Substantia nigra (tissue), 51 donors: ENCODE measurements at places on chromosomes 3 and 15.

DNA sequence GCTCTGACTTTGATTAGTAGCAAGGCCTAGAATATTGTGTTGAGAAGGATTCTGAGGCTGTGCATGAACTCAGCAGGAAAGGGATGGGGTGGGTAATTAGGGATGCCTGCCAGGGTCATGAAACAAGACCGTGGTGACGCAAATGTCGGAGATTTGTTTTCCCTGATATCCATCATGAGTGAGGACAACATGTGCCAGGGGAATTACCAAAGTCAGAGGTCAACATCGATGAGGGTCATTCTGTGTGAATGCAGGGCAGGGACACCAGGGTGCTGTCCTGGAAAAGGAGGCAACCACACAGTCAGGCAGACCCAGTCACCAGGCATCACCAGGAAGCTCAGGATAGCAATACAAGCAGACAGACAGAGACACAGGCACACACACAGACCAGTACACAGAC, 52.2 kb downstream of the SLCO2A1 start:
- DNase-seq, result no peak

- no peak for DNase-seq
Measured at GRCh38 chr15:63634154-63634553, 37.0 kb downstream of the FBXL22 start.

- no peak for DNase-seq
Measured at GRCh38 chr15:47890397-47891150, 173.3 kb downstream of the SEMA6D start.

DNA sequence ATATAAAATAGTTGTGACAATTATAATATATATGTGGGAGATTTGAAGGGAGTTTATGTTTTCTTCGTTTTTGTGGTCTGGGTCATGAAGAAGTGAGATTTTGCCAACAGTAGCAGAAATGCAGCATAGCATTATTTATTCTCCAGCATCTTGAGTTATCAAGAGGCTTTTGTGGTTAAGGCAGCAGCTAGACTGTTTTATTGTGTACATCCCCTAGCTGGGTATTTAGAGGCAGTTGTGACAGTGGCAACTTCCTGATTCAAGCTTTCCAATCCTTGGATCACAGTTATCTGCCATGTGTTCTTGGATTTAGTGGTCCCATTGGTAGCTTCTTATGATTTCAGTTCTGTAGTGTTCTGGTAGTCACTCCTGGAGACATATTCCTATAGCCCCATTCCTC, 29.0 kb downstream of the ARIH1 start:
- no peak for DNase-seq

- no peak for DNase-seq
Measured at GRCh38 chr3:141739731-141740130, 1.6 kb downstream of the RNF7 start.

- DNase-seq, result no peak
Measured at GRCh38 chr15:51004103-51004551, 90.6 kb downstream of the TNFAIP8L3 start.

- no peak for DNase-seq
Measured at GRCh38 chr15:71761649-71762048, 48.7 kb upstream of the NR2E3 start.

DNA sequence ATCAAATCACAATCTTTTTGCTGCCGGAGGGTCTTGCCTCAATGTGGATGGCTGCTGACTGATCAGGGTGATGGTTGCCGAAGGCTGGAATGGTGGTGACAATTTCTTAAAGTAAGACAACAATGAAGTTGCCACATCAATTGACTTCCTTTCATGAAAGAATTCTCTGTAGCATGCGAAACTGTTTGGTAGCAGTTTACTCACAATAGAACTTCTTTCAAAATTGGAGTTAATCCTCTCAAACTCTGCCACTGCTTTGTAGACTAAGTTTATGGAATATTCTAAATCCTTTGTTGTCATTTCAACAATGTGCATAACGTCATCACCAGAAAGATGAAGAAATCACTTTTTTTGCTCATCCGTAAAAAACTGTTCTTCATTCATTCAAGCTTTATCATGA, 65.8 kb downstream of the B3GNT5 start:
- DNase-seq, result no peak

DNA sequence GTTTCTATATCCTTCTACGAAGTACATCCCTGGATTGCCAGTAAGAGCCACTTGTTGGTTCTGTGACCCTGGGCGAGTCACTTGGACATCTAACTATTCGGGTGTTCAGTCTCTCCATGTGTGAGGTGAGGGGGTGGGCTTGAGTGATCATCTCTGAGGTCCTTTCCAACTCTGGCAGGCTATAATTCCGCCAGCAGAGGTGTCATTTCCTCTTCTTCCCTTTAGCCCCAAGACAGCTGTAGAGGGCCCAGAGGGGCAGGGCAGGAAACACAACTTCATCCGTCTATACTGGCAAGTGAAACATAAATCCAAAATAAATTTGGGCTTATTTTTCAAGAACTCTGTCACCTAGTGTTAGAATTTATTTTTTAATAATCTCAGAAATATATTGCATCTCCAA, 38.1 kb downstream of the C2CD4A start:
- no peak for DNase-seq

DNA sequence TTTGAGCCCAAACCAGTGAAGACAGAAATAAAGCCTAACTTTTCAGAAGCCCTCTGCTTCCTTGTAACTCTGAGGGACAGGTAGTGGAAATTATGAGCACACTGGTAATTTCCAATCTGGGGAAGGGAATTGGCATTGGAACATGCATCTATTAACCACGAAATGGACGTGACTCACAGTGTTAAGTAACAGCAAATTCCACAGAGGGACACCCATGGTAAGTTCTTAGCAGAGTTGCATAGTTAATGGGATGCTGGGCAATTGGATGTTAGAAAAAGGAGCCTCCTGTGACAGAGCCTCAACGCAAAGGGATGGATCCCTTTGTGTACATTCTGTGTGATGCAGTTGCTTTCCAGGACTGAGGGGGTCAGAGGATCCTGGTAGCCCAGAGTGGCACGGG, 168.6 kb downstream of the SEMA6D start:
- no peak for DNase-seq

DNA sequence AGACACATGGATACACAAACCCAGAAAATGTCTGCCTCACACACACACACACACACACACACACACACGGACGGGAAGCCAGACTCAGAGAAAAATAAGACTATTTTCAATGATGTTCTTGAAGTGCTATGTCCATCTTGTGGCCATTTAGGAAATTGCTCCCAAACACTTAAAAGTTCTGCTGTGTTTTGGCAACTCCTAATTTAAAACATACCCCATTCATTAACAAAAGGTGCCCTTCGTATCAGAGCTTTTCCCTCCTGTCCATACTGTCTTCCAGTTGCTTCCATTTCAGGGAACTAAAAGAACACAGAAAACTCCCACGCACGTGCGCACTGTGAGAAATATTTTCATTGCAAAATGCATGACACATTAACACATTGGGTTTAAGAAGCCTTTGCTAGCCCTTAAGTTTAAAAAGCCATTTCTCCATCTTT, 44.6 kb downstream of the SLC12A1 start:
- no peak for DNase-seq

DNA sequence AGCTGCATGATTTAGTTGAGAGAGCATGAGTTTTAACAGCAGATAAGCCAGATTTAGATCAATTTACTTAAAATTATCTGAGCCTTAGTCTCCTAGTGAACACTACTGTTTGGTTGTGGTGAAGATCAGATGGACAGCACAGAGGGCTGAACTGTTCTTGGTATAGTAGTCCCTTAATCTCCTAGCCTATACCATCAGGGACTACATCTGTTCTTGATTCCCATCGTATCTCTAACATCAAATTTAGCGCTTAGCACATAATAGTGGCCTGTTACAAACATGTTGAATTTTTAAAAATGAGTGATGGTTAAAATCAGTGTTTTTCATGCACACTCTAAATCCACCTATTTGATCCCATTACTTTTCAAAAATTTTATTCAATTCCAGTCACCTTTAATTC, 507.7 kb downstream of the GRM7 start:
- no peak for DNase-seq

GRCh38 chr3:162507397-162507796, 1010.8 kb downstream of the OTOL1 start:
- no peak for DNase-seq

DNA sequence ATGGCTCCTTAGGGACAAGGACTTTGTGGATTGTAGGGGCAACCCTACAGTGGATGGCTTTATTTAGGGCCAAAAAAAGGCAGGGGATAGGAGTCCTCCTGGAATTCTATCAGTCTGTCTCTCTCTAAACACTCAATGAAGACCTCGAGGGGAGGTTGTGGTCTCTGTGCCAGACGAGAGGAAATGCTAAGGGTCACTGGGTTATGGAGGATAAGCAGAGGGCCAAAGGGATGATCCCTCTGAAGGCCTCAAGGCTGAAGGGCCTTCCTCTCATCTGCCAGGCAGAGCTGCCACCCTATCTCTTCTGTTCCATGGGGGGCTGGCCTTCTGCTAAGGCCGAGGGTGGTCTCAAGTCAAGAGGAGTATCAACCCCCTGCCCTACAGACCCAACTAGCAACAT, 27.0 kb downstream of the PLXNB1 start:
- DNase-seq, result no peak

- no peak for DNase-seq
Measured at GRCh38 chr3:33980252-33980651, 181.8 kb downstream of the PDCD6IP start.

- no peak for DNase-seq
Measured at GRCh38 chr3:55661141-55661540, 174.0 kb upstream of the WNT5A start.

GRCh38 chr3:179299999-179300613, 22.7 kb upstream of the ZNF639 start:
- DNase-seq, result no peak

DNA sequence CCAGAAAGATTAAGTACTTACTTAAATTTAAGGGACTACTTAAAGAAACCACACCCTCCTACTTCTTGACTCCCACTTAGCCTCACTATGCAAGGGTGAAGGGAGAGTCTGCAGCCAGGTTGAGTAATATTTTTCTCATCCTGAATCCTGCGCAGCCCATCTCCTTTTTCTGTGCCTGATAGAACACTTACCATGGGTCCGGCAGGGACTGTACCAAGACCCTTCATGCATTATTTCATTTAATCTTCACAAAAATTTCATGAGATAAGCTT, 562.6 kb upstream of the CFAP20DC start:
- no peak for DNase-seq

DNA sequence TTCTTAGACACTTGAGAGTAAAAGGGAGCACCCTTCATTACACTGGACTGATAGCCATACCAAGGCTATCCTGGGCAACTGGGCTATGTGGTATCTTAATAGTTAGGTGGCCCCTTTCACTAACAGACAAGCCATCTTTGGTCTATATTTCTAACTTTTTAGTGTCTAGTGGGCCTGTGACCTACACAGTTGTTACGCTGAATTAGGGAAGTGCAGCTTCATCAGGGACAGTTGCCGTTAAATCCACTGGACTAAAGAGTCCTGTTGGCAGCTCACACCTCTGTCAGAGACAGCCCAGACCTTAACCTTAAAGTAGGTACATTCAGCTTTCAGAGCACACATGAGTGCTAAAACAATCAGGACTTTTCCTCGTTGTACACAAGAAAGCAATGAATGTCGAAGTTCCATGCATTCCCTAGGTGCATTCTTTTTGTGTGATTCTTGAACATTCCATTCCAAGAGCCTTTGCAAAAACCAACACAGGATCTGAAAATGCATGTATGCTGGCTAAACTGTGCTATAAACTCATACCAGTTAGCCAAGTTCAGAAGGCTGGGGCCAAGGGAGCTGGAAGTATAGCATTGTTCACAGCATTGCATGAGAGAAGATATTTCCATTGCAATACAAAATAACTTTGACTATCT, 230.2 kb upstream of the EIF1B start:
- DNase-seq, result no peak

DNA sequence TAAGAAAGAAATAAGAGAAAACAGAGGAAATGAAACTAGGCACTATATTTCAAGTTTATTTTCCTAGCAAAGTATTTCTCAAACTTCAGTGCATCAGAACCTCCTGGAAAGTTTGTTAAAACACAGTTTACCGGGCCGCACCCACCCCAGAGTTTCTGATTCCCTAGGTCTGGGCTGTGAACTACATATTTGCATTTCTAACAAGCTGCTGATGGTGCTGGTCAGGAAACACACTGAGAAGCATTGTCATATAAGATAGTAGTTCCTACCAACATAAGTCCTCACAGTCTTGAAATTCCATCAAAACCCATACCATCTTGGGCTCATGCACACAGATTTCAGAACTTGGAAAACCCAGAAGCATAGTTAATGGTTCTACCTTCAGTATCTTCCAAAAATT, 8.3 kb downstream of the SLC9A9 start:
- DNase-seq, result no peak

DNA sequence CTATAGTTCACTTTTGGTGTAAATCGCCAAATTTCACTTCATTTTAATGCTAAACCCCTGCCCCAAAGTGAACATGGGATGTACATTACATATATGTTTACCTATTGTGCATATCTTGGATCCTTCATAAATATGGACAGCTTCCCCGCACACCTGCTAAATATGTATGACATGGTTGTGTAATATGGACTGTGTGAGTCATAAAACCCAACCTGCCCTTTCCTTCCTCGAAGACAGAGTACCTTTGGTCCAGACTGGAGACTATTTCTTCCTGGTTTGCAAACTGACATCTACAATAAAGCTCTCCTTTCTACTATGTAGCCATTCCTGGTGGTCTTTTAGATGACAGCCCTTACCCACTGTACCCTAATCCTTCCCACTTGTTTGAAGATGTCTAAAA, 12.4 kb downstream of the ACTC1 start:
- DNase-seq, result no peak

- no peak for DNase-seq
Measured at GRCh38 chr15:96146726-96147125, 183.8 kb upstream of the NR2F2 start.

GRCh38 chr15:47360305-47360704, 357.0 kb upstream of the SEMA6D start:
- no peak for DNase-seq

DNA sequence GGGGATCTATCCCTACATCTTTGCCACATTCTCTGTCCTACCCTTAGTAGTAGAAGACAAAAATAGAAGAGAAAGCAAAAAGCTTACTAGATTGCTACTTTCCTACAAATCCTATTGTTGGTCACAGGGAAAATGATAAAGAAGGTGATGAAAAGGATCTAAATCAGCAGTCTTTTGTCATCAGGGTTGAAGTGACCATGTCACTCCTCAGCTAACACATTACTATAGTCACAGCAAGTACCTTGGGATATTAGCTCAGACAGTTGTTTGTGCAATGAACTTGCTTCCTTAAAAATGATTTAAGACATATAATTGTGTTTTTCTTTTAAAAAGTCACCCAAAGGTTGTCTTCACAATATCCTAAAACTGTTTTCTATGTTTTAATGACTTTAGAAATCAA, 6.3 kb downstream of the ST3GAL6 start:
- DNase-seq, result no peak

- DNase-seq, result no peak
Measured at GRCh38 chr3:33634262-33634661, 83.8 kb downstream of the CLASP2 start.

DNA sequence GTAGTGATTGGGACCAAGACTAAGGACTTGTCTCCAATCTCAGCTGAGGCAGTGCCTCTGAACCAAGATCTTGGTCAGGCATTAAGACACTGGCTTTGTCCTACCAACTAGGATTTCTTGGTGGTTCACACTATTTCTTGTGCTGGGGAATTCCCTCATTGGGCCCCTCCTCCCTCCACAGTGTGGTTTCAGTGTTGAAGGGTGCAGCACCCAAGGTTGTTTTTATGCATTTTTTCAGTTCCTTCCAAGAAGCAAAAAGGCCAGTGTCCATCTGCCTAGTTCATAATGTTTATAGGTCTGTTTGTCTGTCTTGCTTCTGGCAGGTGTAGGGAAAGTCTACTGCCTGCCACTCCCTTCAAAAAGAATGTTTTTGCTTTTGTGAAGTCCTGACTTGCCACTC, 10.6 kb upstream of the ITPKA start:
- DNase-seq, result no peak
